ENCODE measurements at places on chromosomes 5 and 9.
A peak's percentile ranks its signal among the peaks of the same experiment; 100 is the strongest.

DNA sequence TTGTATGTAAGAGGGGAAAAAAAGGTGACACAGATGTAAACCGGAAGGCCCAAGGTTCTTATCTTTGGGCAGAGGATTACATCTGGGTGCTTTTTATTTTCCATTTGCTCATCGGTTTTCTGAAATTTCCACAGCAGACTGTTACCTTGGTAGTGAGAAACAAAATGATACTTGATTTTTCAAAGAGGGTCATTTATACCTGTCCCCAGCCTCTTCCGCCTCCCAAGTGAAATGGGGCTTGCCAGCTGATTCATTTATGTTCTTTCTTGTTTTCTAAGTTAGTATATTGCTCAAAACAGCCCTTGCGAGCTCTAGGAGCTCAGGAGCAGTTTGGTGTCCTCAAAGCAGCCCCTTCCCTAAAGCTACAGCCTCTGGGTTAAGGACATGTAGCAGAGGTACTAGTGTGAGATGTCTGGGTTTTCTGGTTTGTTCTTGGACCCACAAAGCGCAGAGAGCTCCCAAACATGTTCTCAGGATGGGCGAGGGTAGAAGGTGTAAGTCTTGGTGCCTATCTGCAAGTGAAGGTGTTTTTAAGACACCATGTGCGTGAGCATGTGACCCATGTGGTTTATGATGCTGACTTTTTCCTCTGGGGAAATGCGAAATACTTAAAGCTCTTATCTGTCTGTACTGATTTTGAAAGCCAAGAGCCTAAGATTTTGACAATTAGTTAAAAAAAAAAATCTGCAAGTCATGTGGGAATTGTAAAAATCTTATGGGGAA lies 38.3 kb downstream of the DAPK1 start:
- no peak for DNase-seq

- no peak for DNase-seq
Measured at GRCh38 chr5:40258222-40258621, 421.5 kb upstream of the PTGER4 start.

- DNase-seq: no peak
Measured at GRCh38 chr9:114574438-114574837, 13.1 kb upstream of the ATP6V1G1 start.

GRCh38 chr5:59645380-59645779 lies 248.1 kb downstream of the PDE4D start:
- DNase-seq: no peak

- no peak for DNase-seq
Measured at GRCh38 chr5:81254886-81255559, 21.9 kb downstream of the CKMT2 start.

GRCh38 chr5:141637123-141637766 lies 448 bp downstream of the RELL2 start:
- peak; percentile 56 for DNase-seq

DNA sequence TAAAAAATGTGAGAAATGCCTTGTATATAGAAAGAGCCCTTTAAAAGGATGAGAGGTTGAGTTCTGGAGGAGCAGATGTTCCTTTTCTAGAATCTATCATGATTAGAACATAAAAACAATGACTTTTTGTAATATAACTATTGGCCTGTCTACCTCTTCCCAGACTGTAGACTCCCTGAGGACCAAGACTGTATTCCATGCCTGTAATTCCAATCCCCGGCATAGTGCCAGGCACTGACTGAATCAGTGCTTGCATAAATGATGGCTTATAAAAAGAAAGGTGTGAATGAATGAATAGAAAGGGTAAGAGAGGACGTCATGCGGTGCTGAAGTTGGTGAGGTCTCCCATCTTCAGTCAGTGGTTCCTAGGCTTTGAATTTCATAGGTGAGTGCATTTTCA lies 92.6 kb upstream of the GDNF start:
- DNase-seq: no peak

- DNase-seq: no peak
Measured at GRCh38 chr5:133327946-133328401, 276.2 kb downstream of the HSPA4 start.

GRCh38 chr5:143085319-143085917 lies 315.2 kb downstream of the ARHGAP26 start:
- no peak for DNase-seq

- DNase-seq: no peak
Measured at GRCh38 chr5:79961716-79962574, 29.1 kb downstream of the MTX3 start.

DNA sequence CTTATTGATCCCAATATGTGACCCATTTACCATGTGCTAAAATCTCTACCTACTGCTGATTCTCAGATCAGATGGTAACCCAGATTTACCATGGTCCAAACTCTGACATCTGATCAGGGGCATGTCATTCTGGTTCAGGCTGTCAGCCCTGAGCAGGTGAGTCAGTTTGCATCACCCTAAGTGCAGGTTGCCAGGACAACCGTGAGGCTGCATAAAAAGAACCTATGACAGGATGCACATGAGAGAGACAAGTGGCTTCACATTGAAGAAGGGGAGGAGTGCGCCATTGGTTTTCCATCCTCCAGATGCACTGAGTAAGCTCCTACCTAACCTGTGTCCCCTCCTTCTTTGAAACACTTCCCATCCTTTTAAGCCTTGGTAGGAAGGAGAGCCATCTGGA lies 801 bp upstream of the PRSS3 start:
- DNase-seq: peak; percentile 24

DNA sequence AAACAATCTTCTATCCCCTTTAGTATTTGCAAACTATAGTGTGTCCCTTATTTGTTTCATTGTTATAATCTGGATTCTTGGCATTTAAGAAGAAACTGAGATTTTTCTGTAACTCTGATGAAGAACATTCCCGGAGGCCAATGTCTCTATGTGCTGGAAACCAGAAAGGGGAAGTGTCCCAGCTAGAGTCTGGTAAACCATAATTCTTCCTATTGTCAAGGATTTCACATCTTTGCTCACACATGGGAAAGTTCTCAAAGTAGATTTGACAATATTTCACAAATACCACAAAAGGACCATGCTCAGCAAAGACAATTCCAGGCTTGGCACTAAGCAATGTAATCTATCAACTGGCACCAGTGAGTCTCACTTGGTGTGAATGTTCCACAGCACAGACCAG lies 146.8 kb downstream of the MUSK start:
- no peak for DNase-seq

GRCh38 chr9:98146101-98146991 lies 27.3 kb upstream of the TRIM14 start:
- DNase-seq: no peak

- DNase-seq: no peak
Measured at GRCh38 chr9:116937361-116937760, 250.3 kb downstream of the TRIM32 start.

- no peak for DNase-seq
Measured at GRCh38 chr5:51651476-51651875, 268.2 kb downstream of the ISL1 start.

- peak; percentile 73 for DNase-seq
Measured at GRCh38 chr9:132181796-132182313, 20.0 kb downstream of the NTNG2 start.

DNA sequence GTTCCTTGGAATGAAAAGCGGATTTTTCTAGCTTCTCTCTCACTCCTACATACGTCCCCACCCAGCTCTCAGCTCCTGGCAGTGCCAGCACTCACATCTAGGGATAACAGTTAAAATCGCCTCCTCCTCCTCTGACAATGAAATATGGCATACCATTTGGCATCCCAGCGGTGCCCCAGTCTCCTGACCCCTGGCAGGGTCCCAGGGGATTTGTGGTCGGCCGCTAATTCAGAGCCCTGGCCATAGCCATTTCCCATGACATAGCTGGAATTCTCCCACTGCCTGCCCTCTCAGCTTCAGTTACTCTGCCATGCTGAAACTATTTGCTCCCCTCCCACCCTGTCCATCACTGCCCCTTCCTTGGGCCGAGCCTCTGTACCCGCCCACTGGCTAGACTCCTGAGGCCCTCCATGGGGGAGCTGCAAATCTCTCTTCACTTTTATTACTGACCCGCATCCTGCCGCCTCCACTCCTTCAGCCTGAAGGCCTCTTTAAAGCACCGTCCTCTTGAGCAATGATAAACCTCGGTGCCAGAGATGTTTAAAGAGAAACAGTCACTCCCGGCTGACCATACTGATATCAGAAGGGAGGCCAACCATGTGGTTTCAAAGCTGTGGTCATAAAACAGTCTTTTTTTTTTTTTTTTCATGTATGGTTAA lies 139.8 kb downstream of the SLIT3 start:
- DNase-seq: no peak

- peak; percentile 16 for DNase-seq
Measured at GRCh38 chr5:142722896-142723295, 37.0 kb upstream of the FGF1 start.

GRCh38 chr9:111871499-111871855 lies 25.1 kb upstream of the UGCG start:
- DNase-seq: no peak

- DNase-seq: no peak
Measured at GRCh38 chr9:117437283-117437682, 22.4 kb upstream of the ASTN2 start.

DNA sequence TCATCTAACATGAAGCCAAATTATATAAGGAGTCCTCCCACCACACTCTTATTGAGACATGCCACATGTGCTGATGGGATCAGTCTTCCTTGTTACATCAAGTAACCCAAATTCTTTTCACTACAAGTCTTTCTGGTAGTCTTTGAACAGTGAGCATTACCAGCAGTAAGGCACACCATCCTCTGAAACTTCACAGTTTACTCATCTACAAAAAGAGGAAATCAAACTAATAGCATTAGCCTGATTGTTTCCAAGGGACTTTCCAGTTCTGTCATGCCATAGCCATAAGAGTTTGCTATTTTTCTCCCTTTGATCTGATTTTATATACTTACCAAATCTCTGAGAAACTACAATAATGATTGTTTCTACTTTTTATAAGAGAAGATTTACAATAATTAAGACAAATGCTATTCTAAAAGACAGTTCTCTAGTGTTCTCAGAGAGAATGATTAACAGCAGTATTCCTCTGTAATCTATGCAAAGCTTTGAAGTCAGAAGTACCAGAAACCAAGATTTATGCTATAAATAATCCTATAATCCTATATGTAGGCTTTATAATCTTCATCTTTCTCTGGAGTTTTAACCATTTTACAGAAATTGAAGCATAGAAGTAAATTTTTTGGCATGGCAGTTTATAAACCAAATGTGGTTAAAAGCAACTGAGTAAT lies 166.2 kb upstream of the ACO1 start:
- no peak for DNase-seq

- DNase-seq: no peak
Measured at GRCh38 chr9:106481013-106481609, 381.9 kb upstream of the ZNF462 start.

GRCh38 chr9:99056886-99057664 lies 47.8 kb upstream of the TGFBR1 start:
- no peak for DNase-seq

- DNase-seq: no peak
Measured at GRCh38 chr9:91811024-91811909, 138.8 kb downstream of the ROR2 start.

DNA sequence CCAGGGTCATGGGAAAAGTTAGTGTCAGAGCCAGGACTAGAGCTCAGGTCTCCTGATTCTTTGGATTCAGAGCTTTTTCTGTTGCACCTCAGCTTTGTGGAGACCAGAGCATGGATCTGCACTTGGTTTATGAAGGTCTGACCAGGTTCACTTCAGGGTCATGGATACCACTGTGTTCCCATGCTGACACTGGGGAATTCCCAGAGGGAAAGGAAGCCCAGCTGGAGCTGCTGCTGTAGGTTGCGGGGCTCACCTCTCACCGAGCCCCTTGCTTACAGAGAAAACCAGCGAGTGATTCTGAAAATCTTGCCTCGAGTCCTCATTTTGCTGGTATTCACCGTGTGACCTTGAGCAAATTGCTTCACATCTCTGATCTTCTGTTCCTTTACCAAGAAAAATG lies 83.0 kb downstream of the RGS3 start:
- no peak for DNase-seq

DNA sequence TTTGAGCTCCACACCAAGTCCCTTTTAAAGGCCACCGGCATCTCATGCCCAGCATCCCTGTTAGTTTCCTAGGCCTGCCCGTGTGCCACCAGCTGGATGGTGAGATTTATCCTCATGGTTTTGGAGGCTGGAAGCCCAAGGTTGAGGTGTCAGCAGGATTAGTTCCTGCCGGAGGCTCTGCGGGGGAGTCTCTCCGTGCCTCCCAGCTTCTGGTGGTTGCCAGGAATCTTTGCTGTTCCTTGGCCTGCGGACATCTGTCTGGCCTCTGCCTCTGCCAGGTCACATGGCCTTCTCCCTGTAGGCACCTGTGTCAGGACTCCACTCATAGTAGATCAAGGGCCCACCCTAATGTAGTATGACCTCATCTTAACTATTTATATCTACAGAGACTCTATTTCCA lies 45.4 kb downstream of the JADE2 start:
- no peak for DNase-seq

GRCh38 chr9:6827439-6828145 lies 69.8 kb downstream of the KDM4C start:
- DNase-seq: peak; percentile 4

DNA sequence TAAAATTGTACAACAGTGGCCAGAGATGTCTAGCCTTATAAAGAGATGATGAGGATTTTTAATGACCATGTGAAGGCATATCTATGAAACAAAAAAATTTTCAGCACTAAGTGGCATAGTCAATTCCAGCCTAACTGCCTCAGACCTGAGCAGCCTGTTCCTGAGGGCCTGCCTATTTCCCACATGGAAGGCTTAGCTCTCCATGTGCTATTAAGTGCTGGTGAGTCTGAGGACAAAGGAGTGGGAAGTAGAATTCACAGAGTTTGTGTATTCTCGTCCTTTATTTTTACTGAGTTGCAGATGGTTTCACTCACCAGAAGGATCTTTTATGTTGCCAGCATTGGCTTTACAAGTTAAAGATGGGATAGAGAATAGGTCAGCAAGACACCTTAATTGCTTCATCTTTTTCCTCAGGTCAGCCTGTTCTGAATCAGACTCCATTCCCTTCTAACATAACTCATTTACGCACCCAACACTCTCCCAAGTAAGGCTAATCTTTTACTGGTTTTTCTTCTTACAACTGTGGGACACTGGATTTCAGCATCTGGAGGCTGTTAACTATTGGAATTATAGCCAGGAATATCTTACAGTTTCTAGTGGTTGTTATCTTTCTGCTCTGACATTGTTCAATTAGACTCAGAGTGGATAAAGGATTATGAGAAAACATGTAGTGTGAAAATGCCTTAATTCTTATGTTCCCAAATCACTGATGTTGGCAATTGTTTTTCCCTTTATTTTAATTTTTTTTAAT lies 76.8 kb downstream of the ISOC1 start:
- DNase-seq: no peak

- DNase-seq: no peak
Measured at GRCh38 chr5:173795601-173796000, 92.5 kb upstream of the CPEB4 start.

- DNase-seq: no peak
Measured at GRCh38 chr5:131661933-131662332, 26.9 kb upstream of the RAPGEF6 start.

- DNase-seq: no peak
Measured at GRCh38 chr9:35487081-35487480, 2.8 kb upstream of the RUSC2 start.

DNA sequence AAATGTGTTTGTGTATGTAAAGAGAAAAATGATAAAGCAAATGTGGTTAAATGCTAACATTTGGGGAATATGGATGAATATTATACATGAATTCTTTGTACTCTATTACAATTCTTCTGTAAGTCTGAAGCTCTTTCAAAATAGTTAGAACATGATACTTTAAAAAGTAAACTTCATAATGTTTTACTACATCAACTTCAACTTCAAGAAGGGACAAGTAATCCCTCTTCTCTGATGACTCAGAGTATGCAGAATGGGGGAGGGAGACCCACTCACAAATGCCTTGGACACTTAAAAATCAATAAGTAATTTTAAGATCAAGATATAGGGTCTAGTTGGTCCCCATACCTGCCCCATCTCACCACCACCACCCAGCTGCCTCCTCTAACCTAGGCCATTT lies 162.4 kb downstream of the ESM1 start:
- DNase-seq: no peak
